ENCODE measurements at places on chromosomes 2 and 18.

DNA sequence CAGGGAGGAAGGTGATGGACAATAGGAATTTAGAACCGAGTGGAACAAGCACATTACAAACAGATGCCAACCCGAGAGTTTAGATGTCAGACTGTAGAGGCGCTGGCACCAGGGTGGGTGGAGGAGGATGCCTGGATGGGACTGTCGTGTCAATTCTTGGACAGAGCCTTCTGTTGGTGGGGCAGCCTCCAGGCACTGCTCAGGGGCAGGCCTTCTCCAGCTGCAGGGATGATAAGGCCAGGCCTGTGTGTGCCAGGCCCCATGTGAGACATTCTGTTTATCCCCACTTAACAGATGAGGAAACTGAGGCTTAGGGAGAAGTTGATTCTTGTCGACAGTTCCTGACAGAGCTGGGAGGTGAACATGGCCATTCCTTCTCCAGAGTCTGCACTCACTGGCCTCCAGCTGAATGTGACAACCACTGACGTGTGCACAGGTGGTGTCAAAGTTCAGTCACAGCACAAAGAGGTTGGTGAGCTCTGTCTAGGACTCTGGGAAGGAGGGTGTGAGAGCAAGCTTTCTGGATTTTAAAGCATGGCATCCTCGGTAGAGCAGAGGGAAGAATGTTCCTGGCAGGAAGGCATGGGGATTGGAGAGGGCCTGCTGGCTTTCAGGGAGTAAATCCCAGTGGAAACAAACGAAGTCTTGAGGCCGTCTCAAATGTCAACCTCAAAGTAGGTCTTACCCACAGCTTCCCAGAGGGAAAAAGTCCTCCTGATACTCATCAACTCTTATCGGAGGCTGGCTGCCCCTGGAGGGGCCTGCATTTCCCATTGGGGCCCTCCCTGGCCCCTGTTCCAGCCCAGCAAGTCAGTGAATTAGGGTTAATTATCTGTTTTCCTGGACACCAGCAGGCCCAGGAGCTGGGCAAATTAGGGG lies 52.4 kb downstream of the GLI2 start:
- no peak overlapping the region for H3K27ac ChIP-seq
- DNase-seq: no peak
- H3K4me3 ChIP-seq: no peak overlapping the region

DNA sequence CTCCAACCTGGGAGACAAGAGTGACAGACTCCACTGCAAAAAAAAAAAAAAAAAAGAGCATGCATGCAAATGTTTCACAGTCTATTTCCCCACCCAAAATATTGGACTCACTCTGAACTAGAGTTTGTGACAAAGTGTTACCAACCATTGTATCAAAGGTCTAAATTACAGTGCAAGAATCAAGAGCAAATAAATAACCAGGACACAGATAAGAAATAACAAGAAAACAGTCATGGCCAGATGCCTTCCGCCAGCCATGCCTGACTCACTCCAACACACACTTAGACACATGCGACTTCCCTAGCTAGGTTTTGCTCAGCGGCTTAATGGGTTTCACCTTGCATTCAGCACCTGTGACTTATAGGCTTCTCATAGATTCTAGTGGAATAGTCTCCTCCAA lies 62.8 kb downstream of the CYB5A start:
- no peak overlapping the region for H3K4me3 ChIP-seq
- DNase-seq: no peak
- peaks cover 5% of the 10 kb centered on the region for H3K27me3 ChIP-seq
- no peaks in the 10 kb centered on the region for H3K36me3 ChIP-seq

- H3K4me1 ChIP-seq: no peaks in the 10 kb centered on the region
- no peak overlapping the region for H3K27ac ChIP-seq
- H3K4me3 ChIP-seq: no peak overlapping the region
- H3K27me3 ChIP-seq: peaks cover 29% of the 10 kb centered on the region
These were observed 40.4 kb downstream of the CELF4 start for GRCh38 chr18:37525262-37525585.

- H3K4me1 ChIP-seq: no peaks in the 10 kb centered on the region
- H3K36me3 ChIP-seq: no peaks in the 10 kb centered on the region
- H3K27me3 ChIP-seq: peaks cover 12% of the 10 kb centered on the region
- DNase-seq: peak; percentile 4
- H3K4me3 ChIP-seq: no peak overlapping the region
These were observed 27.9 kb downstream of the FABP1 start for GRCh38 chr2:88099798-88100488.

GRCh38 chr2:8535469-8535795 lies 146.4 kb upstream of the ID2 start:
- no peak overlapping the region for H3K4me3 ChIP-seq
- no peaks in the 10 kb centered on the region for H3K27me3 ChIP-seq
- DNase-seq: no peak

- no peaks in the 10 kb centered on the region for H3K27me3 ChIP-seq
- no peak overlapping the region for H3K27ac ChIP-seq
- DNase-seq: no peak
These were observed 116.8 kb upstream of the ODC1 start for GRCh38 chr2:10564876-10565445.

DNA sequence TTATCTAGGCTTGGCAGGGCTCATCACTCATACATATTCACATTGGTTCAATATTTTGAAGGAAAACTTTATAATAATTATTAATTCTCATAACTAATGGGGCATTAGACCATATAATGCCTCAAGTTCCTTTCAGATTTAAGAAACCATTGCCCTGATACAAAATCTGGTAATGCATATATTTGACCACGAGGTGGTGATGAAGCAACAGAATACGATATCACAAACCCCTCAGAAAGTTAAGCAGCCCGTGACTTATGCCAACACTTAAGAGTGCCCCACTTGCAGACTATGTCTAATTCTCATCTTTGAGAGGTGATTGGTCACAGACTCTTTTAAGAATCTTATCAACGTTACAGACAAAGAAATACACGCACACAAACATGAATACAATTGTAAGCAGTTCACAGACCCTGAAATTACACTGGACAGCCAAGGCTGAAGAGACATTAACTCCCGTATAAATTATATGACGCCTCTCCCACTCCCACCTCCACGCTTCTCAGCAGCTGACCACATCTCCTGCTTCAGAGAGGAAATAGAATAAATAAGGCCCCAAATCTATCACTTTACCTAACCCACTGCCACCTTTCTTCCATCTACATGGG lies 20.7 kb upstream of the DNAH6 start:
- no peaks in the 10 kb centered on the region for H3K36me3 ChIP-seq
- no peak overlapping the region for H3K27ac ChIP-seq
- H3K4me3 ChIP-seq: no peak overlapping the region
- no peaks in the 10 kb centered on the region for H3K27me3 ChIP-seq
- DNase-seq: peak; percentile 78
- H3K4me1 ChIP-seq: peaks cover 4% of the 10 kb centered on the region

DNA sequence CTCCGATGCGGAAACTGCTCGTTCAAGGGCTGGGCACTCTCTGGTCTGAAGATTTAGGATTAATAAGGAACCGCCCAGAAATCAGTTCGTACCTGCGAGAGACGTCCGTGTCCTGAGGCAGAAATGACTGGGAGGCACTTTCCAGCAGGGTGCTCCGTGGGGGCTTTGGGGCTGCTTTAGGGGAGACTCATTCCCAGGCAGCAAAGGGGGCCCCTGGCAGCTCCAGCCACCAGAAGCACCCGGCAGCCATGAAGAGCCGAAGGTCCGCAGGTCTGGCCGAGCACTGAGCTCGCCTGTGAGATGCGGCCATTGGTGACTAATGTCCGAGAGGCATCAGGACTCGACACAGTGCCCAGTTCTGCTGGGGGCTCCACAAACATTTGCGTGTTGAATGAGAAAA lies 20.9 kb downstream of the KCNG2 start:
- peaks cover 8% of the 10 kb centered on the region for H3K27me3 ChIP-seq
- DNase-seq: no peak
- no peak overlapping the region for H3K4me3 ChIP-seq
- peaks cover 2% of the 10 kb centered on the region for H3K4me1 ChIP-seq

DNA sequence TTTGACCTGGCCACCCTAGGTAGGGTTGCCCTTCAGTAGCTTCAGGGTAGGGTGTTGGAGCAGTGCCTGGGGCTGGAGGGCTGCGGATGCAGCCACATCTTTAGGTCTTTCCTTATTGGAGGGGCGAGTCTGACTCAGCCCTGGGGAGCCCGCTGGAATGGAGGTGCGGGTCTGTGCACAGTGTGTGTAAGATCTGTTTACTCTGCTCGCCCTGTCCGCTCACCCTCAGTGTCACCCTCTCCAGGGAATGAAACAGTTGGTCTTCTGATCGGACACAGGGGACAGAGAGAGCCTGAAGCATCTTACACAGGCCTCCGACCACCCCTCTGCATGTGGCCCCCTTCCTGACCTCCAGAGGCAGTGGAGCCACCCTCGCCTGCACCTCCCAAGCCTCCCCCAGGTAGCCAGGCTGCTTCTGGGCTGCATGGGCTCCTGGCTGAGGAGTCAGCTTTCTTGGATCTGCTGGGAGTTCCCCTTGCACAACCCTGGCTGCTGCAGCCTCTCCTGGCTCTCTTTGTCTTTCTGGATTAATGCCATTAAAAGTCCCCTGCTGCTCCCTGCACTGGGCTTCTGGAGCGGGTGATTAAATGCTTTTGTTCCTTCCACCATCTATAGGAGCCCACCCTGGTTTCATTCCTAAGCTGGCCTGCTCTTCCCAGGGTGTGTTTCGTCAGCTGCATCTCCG lies 82.6 kb downstream of the ASB1 start:
- H3K4me3 ChIP-seq: no peak overlapping the region
- H3K4me1 ChIP-seq: no peaks in the 10 kb centered on the region
- peak; percentile 36 for DNase-seq
- H3K27me3 ChIP-seq: peaks cover 2% of the 10 kb centered on the region

GRCh38 chr2:181946444-181947127 lies 39.1 kb upstream of the PPP1R1C start:
- H3K4me3 ChIP-seq: no peak overlapping the region
- no peak overlapping the region for H3K27ac ChIP-seq
- peaks cover 1% of the 10 kb centered on the region for H3K4me1 ChIP-seq
- H3K27me3 ChIP-seq: no peaks in the 10 kb centered on the region

DNA sequence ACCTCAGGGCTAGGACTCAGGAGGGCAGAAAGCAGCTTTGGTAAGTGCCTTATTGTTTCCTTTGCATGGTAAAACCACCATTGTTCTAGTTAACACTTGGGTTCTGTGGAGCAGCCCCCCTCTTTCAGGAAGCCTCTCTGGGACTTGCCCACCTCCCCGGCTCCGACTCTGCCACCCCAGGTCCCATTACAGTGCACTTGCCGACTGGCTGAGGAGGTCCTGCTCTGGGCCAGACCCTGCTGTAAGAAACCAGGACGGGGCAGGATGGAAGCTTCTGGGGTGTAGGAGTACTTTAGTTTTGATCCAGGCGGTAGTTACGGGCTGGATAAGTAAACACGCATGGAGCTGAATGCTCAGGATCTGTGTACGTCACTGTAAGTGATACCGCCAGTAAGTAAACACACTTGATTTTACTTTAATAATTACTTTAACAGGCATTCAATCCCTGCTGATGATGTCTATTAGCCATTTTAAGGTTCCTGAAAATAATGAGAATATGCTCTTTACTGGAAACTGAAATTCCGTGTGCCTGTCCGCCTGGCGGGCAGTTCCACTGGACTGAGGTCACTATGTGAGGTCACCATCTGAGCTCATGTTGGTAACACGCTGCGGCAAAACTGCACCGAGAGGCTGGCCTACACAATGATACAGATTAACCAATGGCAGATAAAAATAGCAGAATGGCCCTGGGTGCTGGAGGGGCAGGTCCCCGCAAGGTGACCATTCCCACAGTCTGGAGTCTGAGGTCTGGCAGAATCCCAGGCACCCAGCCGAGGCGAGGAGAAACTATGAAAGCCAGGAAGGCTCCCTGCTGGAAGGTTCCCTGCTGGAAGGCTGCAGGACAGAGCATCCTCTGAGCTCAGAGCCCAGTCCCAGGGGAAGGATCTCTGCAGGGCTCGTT lies 25.2 kb downstream of the HS1BP3 start:
- no peak overlapping the region for H3K4me3 ChIP-seq
- H3K4me1 ChIP-seq: peaks cover 2% of the 10 kb centered on the region
- H3K36me3 ChIP-seq: peaks cover 32% of the 10 kb centered on the region
- H3K27me3 ChIP-seq: no peaks in the 10 kb centered on the region

DNA sequence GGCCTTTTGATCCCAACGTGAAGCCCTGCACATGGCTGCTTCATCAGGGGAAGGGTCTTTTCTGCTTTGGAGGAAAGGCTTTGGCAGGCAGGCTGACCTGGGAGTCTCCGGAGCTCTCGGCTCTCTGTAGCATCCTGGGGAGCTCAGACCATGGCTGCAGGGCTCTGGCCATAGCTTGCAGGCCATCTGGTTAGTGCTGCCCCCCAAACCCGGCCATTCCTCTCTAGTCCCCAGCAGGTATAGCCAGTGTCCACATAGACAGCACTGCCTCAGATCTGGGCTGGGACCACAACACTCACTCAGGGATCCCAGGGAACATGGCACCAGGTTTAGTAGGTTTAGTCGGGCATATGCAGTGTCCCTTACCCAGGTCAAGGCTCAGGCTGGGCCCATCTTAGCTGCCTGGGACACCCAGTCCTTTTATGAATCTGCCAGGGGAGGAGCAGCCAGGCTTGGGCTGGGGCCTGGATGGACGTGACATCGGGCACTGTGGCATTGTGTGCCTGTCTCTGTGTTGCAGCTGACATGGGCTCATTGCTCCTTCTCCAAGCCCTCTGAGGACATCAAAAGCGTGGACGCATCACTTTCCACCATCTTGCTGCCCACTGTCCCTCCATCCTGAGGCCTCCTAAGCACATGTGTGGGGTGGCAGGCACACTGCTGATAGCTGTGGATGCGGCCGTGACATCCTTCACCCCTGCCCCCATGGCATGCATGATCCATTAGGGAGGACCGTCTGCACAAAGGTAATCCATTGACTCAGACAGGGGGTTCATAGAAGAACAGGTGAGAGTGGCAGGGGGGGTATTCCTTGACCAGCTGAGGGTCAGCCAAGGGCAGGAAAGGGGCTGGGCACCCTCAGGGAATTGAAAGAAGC lies 19.2 kb upstream of the GPR35 start:
- H3K27ac ChIP-seq: no peak overlapping the region
- DNase-seq: no peak
- H3K36me3 ChIP-seq: peaks cover 1% of the 10 kb centered on the region
- H3K27me3 ChIP-seq: no peaks in the 10 kb centered on the region

GRCh38 chr2:142865924-142866323 lies 11.5 kb upstream of the KYNU start:
- no peaks in the 10 kb centered on the region for H3K27me3 ChIP-seq
- no peaks in the 10 kb centered on the region for H3K36me3 ChIP-seq
- peaks cover 8% of the 10 kb centered on the region for H3K4me1 ChIP-seq
- DNase-seq: peak; percentile 30
- no peak overlapping the region for H3K27ac ChIP-seq

DNA sequence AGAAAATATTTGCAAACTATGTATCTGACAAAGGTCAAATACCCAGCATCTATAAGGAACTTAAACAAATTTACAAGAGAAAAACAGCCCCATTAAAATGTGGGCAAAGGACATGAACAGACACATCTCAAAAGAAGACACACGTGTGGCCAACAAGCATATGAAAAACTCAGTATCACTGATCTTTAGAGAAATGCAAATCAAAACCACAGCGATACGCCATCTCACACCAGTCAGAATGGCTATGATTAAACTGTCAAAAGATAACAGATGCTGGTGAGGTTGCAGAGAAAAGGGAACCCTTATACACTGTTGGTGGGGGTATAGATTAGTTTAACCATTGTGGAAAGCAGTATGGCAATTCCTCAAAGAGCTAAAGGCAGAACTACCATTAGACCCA lies 64.3 kb upstream of the RBMS1 start:
- peaks cover 2% of the 10 kb centered on the region for H3K4me1 ChIP-seq
- no peak overlapping the region for H3K27ac ChIP-seq
- no peaks in the 10 kb centered on the region for H3K36me3 ChIP-seq
- H3K27me3 ChIP-seq: no peaks in the 10 kb centered on the region

- H3K27ac ChIP-seq: peak overlapping the region; percentile 32
- peak; percentile 95 for DNase-seq
- peak overlapping the region; percentile 9 for H3K4me3 ChIP-seq
- peaks cover 7% of the 10 kb centered on the region for H3K4me1 ChIP-seq
These were observed 182.0 kb downstream of the TCF4 start for GRCh38 chr18:55405893-55406406.

Measured in IMR-90 (cell line).